ENCODE measurements at places on chromosomes 13 and 19.

GRCh38 chr13:97001636-97002035, 7.4 kb upstream of the OXGR1 start:
- DNase-seq: no peak

GRCh38 chr13:89684896-89685295, 1662.6 kb upstream of the MIR17HG start:
- no peak for DNase-seq

- no peak for DNase-seq
Measured at GRCh38 chr19:47446534-47447469, 24.9 kb downstream of the SLC8A2 start.

DNA sequence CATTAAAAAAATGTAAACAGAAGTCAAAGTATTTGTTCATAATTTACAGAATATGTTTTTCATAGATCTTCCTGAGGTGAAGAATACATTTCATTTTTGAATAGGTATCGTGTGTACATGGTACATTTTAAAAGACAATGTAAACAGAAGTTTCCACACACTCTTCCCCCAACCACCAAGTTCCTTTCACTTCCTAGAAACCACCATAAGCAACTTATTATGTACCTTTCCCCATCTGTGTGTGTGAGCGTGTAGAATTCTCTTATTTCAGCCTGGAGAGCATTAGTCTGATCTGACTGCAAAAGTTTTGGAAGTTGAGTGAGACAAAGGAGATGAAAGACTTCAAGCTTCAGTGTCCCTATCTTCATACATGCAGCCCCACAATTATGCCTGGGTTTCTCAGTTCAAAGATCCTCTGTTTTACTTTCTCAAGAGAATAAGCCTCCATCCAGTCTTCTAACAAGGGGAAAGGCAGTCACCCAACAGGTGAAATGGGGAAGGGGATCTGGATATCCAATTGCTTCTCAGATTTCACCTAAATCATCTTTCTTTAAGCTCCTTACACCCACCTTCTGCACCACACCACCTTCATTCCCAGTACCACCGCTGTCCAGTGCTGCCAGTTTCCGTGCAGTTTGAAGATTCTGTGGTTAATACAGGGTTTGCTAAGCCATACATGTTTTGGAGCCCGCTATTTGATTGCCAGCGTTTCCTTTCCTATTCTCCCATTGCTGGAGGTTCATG, 2.1 kb downstream of the TEX30 start:
- no peak for DNase-seq

- DNase-seq: peak; percentile 43
Measured at GRCh38 chr13:99980201-99980823, 1.3 kb upstream of the ZIC2 start.

GRCh38 chr13:52165411-52165810, 6.0 kb upstream of the NEK3 start:
- no peak for DNase-seq

- DNase-seq: no peak
Measured at GRCh38 chr13:110306960-110307766, at the start of the genes COL4A1 and COL4A2. TSS of gene COL4A1 (minus strand) at chr13:110307157. CDS start at chr13:110307027, 130 bp downstream. TSS of gene COL4A2 (plus strand) at chr13:110307284. CDS start at chr13:110307904, 620 bp downstream.

GRCh38 chr13:80083081-80083852, 257.7 kb downstream of the SPRY2 start:
- no peak for DNase-seq

- no peak for DNase-seq
Measured at GRCh38 chr13:36323951-36324566, 22.1 kb downstream of the SPART start.

GRCh38 chr19:39325778-39326665, 5.4 kb upstream of the LRFN1 start:
- DNase-seq: no peak

DNA sequence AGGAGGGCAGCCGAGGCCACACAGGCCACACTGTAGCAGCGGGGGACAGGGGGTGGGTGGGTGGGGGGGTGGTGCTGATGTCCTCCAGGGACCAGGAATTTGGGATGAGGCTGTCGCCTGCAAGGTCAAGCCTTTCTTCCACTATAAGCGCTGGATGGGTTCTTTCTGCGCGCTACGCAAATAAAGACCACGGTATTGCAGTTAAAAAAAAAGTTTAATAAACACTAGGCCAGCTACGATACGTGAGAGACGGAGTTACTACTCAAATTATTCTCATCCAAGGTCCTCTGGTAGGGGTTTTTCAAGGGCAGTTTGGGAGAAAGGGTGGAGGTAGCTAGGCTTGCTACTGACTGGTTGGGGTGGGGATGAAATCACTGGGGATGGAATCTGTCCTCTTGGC, 508 bp upstream of the ZNF44 start:
- DNase-seq: no peak

GRCh38 chr19:11142528-11143171, 12.9 kb downstream of the SPC24 start:
- DNase-seq: no peak

GRCh38 chr19:677201-677600, 1.0 kb downstream of the FSTL3 start:
- DNase-seq: no peak

DNA sequence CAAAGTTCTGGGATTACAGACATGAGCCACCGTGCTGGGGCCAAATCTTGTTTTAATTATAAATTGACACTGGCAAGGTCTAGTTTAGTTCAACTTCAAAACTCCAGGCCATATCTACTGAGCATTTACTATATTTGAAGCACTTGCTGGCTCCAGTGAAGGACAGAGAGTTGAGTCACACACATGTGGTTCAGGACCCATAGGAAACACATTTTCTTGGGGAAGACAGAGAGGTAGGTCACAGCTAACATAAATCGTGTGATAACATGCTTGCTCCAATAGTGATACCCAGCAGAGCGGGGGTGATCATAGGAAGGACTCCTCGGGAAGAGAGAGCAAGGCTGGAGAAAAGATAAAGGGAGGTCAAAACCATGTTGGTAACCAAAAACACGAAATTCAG, 170.6 kb upstream of the TSC22D1 start:
- no peak for DNase-seq

DNA sequence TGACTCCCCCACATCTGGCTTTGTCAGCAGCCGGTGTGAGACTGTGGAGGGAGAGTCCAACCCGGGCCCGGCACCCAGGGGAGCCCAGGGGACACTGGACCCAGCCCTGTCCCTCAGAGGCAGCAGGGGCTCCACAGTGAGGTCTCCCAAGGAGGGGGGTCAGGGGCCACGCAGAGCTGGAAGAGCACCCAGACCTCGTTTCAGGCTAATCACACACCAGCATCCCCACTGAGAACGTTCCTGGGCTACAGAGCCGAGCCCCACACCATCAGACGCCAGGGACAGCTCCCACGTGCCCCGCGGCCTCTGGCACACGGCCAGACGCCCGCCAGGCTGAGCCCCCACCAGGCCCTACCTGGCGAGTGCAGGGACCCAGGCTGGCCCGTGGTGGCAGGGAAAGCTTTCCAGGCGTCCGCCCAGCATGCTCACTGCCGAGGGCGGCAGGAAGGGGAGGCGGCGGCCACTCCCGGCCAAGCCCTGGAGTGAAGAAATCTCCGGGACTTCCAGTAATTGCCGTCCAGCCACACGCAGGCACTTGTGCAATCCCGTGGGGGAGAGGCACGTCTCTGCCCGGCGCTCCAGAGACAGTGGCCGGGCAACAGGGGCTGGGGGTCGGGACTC, 19.2 kb downstream of the SBNO2 start:
- no peak for DNase-seq

DNA sequence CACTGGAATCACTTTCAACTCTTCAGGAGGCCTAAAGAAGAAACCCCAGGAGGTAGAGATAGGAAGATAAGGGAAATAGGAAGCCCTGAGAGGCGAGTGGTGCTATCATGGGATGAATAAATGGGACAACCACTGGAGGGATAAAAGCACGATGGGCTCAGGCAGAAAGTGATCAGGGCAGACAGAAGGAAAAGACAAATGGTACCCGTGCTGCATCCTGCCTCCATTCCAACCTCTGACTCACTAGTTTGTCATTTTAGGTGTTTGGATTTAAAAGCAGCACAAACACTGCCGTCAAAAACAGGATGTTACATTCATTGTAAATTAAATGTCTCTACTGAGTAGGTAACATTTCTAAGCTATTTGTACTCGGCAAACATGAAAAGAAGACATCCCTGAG, 314.3 kb upstream of the HTR2A start:
- no peak for DNase-seq

DNA sequence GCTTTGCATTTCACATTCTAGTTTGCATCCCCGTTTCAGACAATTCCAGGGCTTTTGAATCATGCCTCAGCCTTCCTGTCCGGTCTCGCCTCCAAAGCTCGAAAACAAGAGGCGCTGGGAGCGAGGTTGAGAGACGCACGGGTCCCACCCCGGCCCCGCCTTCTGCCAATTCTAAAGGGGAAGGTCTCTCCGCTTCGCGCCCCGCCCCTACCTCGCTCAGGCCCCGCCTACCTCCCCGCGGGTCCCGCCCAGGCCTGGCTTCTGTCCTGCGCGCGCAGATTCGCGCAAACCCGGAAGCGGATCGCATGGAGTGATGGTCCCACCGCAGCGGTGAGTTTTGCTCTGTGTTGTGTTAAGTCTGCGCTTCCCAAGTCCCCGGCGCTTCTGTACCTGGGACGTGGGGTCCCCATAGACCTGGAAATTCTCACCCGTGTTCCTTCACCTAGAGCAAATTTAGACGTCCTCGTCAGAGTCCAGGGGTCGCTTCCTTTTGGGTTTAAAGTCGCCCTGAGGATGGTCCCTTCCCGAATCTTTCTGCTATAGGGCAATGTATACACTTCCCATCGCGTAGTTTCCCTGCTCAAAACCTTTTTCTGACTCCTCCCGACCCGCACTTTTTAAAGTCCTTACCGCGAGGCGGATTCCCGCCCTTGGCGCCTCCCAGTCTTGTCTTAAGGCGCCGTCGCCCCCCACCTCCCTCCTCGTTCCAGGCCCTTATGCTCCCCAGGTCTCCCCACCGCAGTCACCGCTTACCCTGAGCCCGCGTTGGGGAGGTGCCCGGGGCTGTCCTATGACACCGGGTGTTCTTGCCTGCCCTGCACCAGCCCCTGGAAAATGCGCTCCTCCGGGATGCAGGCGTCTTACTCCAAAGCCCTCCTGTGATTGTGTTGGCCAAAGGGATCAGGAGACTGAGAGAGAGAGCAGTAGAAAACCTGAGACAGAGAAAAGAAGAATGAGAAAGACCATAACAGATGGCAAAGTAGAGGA, at the start of gene ZNF845:
ZNF845 (plus strand) TSS at position 287 of the 987 bp plus-strand sequence. CDS start 7,559 bp downstream, outside the sequence.
- peak; percentile 96 for DNase-seq

- DNase-seq: no peak
Measured at GRCh38 chr13:43196750-43197370, 173.5 kb downstream of the DNAJC15 start.

- no peak for DNase-seq
Measured at GRCh38 chr13:111948811-111949210, 118.1 kb upstream of the SOX1 start.

- DNase-seq: no peak
Measured at GRCh38 chr13:76293751-76294150, 592.5 kb downstream of the KCTD12 start.

DNA sequence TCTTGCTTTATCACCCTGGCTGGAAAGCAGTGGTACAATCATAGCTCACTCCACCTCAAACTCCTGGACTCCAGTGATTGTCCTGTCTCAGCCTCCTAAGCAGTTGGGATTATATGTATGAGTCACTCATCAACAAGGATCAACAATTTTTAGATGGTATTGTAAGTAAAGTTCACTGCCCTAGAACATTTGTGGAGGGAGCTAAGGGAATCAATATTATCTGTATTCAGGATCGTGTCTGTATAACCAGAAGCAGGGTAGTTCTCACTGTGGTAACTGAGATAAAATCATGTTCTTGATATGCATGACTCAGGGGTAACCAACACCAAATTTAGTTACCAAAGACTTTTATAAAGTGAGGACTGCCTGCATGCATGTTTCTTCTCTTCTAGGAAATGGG, 27.0 kb downstream of the ZMYM5 start:
- DNase-seq: no peak

DNA sequence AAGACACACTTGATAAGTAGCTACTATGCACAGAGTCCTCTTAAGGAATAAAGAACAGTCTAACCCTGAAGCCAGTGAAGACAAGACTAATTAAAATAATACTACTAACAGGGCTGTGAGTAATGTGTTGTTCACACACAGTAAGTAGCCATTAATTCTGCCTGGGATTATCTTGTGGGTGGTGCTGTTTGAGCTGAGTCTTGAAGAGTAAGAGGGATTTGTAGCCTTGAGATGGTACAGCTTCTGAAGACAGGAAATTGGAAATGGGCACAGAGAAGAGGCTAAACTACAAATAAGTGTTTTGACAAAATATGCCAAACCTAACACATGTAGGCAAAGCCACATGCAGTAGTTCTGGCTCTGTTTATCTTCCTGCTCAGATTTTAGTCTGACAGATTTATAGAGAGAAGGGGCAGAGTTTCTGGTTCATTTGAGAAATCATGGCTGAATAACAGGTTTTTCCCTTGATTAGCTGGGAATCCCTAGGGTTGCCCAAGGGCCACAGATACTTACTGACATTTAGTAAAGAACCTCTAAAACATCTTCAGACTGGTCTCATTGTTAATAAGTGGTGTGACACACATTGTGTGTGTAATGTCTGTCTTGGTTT, 38.0 kb downstream of the ITGBL1 start:
- no peak for DNase-seq

DNA sequence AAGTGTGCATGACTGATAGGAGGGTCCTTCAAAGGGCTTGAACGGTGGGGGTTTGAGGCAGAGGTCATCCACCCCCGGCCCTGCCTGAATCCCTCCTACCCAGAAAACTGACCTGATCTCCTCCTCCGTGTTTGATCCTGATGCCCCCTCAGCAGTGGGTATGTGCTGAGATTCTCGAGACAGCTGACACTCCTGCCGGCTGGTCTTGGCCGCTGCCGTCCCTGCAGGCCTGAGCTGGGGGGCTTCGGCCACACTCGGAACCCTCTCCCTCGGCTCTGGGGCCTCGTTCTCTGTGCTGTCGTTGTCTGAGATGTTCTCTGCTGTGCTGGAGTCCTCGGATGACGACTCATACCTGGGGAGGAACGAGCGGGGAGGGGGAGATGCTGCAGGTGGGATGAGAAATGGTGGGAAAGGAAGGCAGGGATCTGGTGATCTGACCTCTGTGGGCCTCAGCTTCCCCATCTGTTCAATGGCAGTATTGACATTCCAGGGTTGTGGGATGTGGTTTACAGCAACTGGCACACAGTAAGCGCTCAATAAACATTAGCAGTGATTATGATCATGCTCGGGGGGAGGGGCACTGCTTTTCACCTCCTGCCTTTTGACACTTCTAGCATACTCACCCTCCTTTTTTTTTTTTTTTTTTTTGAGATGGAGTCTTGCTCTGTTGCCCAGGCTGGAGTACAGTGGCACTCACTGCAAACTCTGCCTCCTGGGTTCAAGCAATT, 20.7 kb downstream of the KANK2 start:
- DNase-seq: no peak

- no peak for DNase-seq
Measured at GRCh38 chr13:44895953-44896335, 93.3 kb downstream of the NUFIP1 start.

DNA sequence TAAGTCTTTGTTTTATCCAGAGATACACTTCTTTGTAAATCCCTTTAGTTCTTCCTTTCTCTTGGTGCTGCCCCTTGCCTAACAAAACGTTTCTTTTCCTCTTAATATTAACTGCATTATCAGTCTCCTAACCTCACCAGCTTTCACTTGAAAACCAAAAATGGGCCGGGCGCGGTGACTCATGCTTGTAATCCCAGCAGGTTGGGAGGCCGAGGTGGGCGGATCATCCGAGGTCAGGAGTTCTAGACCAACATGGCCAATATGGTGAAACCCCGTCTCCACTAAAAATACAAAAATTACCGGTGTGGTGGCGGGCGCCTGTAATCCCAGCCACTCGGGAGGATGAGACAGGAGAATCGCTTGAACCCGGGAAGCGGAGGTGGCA, 329.8 kb upstream of the MIR17HG start:
- DNase-seq: no peak

GRCh38 chr19:34403784-34404108, 453 bp upstream of the PDCD2L start:
- DNase-seq: no peak

- DNase-seq: no peak
Measured at GRCh38 chr13:102774591-102775520, 1.3 kb upstream of the TEX30 start.
